Renal cortex interstitium (tissue), 15 donors: ENCODE measurements at places on chromosomes 6 and 20.

DNA sequence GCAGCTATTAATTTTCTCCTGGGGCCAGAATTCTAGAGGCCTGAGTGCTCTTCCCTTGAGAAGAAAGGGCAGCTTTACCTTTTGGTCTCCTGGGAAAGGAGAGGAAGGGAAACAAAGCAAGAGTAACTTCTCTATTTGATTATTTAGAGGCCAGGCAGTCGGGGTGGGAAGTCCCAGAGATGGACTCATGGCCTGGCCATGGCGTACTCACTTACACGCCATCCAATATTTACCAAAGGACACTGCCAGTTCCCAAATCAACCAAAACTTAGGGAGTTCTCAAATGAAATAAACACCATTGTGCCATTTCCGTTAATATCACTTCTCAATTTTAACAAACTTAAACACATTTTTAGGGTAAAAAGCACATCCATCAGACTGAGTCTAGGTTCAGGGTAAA is 76.6 kb downstream of the CDS2 start:
- DNase-seq, result no peak

DNA sequence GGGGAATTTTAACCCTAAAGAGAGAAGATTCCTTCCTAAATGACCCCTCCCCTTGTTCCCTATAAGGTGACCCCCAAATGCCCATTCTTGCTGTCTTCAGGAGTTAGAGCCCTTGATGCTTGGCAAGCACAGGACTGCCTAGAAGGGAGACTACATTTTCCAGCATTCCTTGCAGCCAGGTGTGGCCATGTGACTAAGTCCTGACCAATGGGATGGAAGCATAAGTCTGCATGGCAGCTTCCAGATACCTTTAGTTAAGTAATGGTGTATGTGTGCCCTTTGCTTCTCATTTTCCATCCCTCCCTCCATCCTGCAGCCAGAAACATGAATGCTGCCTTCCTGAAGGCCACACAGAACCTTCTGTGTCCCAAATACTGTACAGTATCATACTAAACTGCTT is 5.5 kb downstream of the BFSP1 start:
- peak; percentile 22 for DNase-seq

DNA sequence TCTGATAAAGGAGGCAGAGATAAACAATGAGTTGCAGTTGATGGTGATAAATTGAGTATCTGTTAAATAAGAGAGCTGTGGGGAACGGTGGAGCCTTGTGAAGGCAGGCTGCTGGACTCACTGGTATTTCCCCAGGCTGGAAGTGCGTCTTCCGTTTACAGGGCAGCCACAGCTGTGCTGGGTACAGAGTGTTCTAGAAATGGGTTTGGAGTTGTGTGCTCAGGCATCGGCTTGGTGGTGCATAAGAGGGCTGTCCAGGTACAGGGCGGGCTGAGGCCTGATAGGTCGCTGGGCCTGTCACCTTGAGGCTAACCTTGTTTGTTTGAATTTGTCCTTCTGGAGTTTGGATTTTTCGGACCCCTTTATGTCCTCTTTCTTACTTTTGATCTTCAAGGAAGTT is 39.3 kb downstream of the ARID1B start:
- no peak for DNase-seq

DNA sequence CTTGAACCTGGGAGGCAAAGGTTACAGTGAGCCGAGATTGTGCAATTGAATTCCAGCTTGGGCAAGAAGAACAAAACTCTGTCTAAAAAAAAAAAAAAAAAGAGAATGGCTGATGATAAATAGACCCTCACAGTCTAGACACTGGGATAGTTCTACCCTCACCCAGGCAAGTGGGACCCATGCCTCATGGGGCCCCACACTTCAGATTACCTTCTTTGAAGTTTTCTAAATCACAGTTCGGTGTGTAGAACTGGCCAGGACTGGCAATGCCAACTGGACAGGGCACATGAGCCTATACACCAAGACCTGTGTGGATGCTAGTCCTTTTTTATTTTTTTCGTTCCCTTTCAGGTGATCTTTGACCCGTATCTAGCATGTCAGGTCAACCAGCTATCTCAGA is 24.3 kb upstream of the VIP start:
- no peak for DNase-seq

DNA sequence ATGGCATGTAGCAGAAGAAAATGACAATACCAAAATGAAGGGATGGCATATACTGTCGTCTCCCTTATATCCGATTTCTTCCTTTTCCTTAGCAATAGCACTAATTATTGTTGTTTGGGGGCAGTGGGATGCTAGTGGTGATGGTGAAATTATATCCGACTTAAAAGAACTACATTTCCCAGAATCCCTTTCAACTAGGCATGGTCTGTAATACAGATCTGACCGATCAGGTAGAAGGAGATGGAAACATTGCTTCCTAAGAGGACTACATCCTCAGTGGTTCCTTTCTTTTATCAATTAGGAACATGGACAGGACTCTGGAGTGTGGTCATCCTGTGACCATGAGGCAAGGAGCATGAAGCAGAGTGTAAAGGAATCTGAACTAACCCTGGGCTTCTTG is 532.6 kb downstream of the CBLN4 start:
- DNase-seq, result no peak

- DNase-seq, result no peak
Observed at GRCh38 chr6:169252505-169253189, 999 bp downstream of the THBS2 start.

- DNase-seq, result no peak
Observed at GRCh38 chr6:158751224-158751623, 67.9 kb downstream of the EZR start.

DNA sequence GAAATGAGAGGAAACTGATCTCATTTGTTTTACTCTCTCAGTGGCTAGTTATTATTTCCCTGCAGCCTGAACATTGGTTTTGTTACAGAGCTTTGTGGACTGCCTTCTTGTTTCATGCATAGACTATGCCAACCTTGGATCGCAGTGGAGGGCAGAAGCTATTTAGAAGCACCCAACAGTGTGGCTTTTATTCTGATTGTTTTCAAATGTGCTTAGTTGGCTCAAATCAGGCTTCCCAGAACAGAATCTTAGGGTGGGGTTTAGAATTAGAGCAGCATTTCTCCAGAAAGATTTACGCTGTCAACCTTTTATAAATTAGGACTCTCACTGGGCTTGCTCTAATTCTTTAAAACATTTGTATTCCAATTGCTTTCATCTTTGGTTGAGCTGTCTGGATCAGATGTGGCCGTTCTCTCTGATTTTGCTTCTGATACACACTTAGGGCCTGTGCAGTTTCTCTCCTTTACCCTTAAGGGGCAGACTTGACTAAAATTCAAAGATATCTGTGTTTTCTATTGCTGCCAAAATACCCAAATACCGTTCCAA is 210.3 kb downstream of the BCKDHB start:
- no peak for DNase-seq

- no peak for DNase-seq
Observed at GRCh38 chr6:6319952-6320811, at the start of gene F13A1. F13A1 (minus strand) TSS chr6:6320662; CDS start chr6:6318664, 1,998 bp downstream.

GRCh38 chr6:37614491-37614890 is 83.2 kb downstream of the MDGA1 start:
- DNase-seq, result no peak

GRCh38 chr20:51631011-51631950 is 88.8 kb upstream of the NFATC2 start:
- no peak for DNase-seq

DNA sequence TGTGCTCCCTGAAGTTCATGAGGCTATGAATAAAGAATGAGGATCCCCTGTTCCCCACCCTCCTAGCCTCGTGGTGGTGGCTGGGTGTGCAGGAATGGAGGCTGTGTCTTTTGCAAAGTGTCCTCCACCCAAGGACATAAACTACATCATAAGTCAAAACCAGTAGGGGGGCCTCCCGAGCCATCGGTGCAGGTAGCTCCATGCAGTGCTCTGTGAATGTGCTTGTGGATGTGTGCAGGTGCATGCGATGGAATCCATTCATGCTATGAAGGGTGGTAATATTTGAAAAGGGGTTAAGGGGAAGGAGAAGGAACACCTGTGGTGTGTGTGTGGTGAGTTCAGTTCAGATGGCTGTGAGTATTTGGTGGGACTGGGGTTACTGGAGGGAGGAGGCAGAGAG is 197.3 kb downstream of the NRN1 start:
- DNase-seq, result no peak

DNA sequence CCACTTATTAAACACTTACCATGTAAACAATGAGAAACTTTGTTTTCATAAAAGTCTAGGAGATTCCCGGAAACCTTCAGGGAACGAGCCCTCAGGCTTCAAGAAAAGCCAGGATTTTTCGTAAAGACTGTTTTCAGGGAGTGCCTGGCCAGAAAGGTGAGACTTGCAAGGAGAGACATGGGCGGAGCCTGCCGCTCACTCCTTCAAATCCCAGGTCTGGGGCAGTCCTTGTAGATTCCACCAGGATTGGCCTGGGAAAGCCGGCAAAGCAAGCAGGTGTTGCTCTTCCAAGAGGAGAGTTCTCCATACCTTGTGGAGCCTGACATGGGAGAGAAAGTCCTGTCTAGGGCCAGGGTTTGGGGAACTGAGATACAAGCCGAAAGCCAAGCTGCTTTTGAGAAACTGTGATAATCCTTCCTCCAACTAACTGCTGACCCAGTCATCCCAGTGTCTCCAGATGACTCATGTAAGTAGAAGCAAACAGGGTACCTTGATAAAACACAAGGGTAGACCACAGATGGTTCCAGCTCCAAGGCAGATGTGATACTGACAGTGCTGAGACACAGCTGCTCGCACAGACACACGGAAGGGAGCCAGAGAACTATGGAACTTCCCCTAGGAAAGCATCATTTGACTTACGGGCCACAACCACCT is 69.4 kb upstream of the NAA20 start:
- DNase-seq, result no peak

DNA sequence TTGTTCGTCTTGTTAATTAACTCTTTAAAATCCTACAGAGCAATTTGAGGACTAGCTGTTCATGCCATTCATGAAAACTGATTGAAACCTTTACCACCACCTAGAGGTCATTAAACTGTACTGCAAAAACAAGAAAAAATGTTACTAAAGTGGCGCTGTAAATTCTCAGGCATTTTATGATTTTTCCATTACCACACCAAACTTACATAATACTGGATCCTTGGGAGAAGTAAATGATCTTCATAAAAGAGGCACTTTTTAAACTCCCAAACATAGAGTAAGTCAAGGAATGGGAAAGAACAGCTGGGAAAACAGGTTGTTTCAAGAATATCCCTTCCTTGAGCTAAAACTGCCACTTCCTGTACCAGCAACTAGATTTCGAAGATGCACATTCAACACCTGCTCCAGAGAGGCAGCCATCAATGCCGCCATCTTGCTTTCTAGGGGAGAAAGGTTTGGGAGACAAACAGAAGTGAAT is 54.3 kb downstream of the MYLIP start:
- no peak for DNase-seq

DNA sequence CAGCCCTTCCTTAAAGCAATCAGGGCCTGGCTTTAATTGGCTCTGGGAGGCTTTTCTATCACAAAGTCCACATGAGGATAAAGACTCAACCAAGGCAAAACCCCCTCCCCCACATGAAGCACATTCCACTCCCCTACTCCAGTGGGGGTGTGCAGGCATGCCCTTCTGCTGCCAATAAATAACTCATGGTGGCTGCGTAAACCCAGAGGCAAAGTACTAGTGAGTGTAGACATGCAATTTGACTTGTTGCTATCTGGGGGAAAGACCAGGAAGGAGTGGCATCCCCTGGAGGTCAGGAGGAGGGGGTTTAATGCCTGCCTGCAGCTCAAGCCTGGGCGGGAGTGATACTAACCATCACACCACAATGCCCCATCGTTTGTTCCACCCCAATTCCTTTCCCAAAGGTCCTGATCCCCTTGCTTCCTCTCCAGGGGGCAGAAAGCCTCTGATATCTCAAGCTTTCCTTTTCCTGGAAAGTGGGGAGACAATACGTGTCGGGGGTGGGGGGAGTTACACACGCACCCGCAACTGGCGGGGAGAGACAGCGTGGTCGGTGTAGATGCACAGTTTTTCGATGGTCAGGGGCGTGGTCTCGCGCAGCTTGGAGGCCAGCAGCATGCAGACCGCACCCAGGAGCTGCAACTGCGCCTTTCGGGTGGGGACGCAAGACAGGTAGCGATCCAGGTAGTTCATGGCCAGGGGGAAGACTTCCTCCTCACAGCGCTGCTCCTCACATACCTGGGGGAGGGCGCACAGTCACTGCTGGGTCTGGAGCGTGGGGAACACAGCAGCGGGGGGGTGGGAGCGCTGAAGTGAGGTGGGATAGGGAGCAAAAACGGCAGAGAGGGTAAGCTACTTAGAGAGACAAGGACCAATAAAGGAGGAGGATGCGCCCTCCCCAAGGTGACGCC is 1.5 kb downstream of the CCND3 start:
- no peak for DNase-seq

DNA sequence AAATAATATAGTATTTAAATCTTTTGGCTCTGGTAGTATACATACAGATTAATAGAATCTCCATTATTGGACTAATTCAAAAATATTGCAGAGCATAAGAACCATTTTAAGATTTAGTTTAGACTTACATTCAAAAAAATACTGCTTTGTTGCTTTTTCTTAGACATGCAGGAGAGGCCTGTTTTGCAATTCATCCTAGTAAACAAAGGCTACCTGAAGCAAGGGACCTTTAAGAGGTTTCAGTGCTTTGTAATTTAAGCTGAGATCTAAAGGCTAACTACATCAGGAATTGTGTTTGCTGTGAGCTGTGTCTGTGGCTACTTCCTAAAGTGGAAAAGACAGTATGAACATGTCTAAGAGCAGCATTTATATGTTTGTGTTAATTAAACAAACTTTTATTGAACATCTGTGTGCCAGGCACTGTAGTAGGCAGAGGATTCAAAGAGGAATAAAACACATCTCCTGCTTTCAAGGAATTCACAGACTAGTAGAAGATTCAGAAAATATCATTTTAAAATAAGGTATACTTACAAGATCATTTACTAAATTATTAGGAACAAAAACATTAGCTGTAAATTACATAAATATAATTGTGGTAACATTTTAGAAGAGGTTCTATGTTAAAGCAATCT is 29.1 kb upstream of the CALHM6 start:
- no peak for DNase-seq

- no peak for DNase-seq
Observed at GRCh38 chr20:12975833-12976608, 32.8 kb upstream of the SPTLC3 start.

GRCh38 chr6:36958775-36959554 is 4.4 kb downstream of the PI16 start:
- DNase-seq, result no peak

GRCh38 chr6:49634836-49635218 is 1.8 kb downstream of the RHAG start:
- DNase-seq, result no peak

DNA sequence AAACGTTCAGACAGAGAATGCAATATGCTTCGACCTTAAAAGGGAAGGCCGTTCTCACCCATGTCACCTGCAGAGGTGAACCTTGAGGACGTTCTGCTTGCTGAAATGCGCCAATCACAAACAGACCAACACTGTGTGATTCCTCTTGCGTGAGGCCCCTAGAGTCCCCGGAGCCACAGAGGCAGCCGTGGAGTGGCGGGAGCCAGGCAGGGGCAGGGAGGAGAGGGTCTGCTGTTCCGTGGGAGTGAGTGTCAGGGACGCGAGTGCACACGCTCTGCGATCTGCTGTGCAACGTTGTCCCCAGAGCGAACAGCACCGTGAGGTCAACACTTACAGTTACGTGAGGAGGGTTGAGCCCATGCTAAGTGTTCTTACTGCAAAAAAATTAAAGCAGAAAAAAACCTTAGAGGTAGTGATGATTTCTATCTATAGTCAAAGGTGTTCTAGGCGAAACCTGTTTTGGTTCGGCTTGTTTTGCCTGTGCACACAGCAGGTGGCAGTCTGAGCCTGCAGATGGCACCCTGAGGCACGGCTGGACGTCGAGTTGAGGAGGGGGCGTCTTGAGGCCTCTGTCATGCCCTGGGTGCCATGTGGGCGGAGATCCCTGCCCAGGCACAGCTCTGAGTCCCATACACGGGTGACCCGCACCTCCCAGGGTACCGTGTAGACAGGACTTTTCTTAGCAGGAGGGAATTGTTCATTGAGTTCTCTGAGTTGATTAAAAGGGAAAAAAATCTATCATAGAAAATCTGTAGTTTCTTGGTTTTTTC is 71.7 kb upstream of the FRMD1 start:
- no peak for DNase-seq
